ENCODE measurements at places on chromosomes 1 and 21.

GRCh38 chr1:75133750-75134646, at the start of gene LHX8:
TSS of gene LHX8 (plus strand) at chr1:75134388. CDS start at chr1:75136615, 2,227 bp downstream.
- peak; percentile 59 for DNase-seq

DNA sequence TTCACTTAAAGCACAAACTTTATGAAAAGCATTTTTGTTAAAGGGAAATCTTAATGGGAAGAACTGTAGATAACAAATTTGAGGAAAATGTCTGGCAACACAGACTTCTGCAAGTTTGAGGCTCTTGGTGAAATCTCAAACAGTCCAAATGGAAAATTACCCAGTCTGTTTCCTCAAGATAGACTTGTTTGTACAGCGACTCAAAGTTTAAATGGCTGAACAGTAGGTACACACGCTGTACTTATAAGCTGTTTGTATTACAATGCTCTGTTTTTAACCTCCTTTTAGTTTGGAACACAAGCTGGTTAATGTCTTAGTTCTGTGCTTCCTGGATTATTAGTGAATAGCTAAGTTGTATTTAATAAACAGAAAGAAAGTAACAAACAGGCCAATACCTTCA, 217.1 kb downstream of the NFIA start:
- DNase-seq, result no peak

DNA sequence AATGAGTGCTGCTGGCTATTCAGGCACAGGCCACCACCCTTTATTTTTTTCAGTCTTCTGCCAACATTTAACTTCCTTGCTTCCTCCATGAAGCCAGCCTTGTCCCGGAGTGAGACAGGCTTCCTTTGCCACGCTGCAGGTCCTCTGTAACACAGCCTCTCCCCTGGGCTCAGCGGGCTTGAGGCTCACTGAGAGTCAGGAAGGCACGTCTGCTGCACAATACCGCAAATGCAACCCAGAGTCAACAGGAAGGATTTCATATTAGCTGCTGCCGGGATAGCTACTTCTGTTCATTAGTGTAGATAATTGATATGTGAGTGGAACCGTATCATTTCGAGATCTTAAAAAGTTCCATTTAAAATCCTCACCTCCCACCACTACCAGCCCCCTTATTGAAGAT, 22.5 kb downstream of the MYOG start:
- DNase-seq, result no peak

DNA sequence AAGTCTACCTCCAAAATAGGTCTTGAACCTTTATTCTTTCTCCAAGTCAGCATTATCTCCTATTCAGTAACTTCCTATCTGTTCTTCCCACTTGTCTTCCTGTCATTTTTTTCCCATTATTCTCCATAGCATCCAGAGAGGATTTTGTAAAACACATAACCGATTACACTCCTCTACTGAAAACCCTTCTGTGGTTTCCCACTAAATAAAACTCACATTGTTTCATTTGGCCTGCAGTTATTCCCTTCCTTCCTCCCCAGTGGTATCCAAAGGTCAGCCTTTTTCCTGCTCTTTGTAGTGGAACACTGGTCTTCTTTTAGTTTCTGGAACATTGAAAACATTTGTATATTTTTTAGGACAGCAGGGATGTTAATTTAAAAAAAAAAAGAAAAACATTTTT, 266.0 kb downstream of the GPR52 start:
- no peak for DNase-seq

GRCh38 chr1:38898653-38899230, 17.4 kb upstream of the GJA9 start:
- no peak for DNase-seq

DNA sequence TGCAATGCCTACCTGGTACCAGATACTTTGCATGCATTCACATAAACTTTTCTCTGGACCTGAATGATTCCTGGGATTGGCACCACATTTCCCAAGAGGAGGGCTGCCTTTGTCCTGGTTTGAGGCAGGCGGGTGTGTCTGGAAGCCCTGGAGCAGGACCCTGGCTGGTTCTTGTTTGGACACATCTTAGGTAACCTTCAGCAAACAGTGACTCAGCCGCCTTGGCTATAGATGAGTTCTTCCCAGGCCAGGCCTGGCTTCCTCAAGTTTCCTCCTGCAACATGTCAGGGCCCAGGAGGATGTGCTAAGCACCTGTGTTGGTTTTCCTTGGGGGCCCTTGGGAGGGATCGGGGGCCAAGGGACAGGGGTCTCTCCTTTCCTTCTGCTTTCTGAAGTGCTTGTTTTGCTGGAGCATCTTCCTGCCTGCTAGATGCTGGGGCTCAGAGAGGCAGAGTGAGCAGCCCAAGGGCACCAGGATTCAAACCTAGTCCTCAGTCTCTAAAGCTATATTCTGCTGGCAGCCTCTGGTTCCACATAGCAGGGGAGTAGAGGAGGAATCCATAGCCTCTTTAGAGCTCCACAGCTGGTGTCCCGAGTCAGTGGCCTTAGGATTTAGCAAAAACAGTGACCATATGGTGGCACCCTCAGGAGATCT, 38.2 kb downstream of the PAX7 start:
- DNase-seq, result no peak

DNA sequence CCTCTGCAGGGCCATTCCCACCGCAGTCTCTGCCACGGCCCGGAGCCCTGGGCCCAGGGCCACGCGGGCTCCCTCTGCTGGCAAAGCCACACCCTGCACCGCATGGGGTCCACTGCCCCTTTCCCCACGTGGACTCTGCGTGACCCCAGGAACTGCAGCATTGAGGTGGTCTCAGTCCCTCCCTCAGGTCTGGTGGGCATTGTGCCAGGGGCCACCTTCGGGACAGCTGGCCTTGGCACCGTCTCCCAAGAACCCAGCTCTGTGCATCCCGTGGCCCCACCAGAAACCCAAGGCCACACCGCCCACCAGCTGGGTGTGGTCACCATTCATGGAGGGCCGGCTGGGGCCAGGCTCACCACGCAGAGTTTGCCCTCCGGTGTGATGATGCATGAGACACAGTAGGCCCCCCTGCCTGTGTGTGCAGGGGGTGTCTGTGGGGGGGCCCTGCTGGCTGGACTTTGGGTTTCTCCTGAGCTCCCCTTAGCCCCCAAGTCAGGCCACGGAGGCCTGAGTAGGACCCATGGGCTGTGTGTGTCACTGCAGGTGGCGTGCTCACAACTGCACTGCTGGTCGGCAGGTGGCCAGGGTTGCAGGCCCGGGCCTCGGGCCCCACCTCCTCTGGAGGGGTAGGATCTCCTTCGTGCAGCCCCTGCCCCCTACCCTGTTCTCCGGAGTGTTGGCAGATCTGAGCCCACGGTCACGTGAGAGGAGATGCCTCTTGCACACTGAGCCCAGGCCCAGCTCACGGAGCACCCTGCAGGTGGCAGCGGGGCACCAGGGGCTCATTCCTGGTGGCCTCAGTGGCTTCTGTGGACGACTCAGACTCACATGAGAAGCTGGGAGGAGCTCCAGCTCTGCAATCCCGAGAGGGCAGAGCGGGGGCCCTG, 5.8 kb downstream of the VWA1 start:
- DNase-seq, result peak; percentile 87

DNA sequence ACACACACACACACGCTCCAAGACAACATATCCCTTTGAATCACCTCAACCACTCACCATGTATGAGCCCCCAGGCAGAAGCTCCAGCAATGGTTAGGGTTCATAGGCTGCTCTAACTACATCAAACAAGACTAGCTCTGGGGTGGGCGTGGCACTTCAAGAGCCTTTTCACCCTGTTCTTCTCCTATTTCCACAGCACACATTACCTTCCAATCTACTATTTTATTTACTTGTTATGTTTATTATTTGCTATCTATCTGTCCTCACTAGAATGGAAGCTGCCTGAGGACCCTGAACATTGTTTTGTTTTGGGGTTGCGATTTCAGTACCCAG, 28.7 kb downstream of the TRABD2B start:
- DNase-seq, result no peak

DNA sequence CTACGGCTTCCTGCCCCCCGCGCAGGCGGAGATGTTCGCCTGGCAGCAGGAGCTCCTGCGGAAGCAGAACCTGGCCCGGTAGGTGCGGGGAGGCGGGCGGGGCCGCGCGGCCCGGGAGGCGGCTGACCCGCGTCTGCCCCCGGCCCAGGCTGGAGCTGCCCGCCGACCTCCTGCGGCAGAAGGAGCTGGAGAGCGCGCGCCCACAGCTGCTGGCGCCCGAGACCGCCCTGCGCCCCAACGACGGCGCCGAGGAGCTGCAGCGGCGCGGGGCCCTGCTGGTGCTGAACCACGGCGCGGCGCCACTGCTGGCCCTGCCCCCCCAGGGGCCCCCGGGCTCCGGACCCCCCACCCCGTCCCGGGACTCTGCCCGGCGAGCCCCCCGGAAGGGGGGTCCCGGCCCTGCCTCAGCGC, 16.6 kb downstream of the NOC2L start:
- no peak for DNase-seq

Data from H1 (cell line).